Spinal cord (tissue), 10 donors: ENCODE measurements at places on chromosomes 4 and X. TPM values are rescaled to one million over a fixed set of nuclear protein-coding genes. Genes with fewer than 3 reads are reported as not detected.

Gene CPEB2
- total RNA-seq, result 64.2 TPM

DNA sequence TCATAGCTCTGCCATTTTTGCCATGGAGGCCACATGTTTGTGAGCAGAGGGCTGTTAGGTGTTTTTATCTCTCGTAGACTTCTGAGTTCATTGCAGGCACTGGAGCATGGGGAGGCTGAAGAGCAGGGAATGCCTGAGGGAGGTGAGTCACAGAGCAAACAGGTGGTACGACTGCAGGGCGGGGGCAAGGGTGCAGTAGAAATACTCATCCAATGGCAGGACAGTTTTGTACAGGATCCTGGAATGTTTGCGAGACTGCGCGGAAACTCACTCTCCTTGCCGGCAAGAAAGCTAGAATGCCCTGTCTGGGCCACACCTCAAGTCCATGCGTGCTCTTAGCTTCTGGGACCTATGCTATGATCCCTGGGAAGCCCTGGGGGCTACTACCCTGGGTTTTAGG lies 20.0 kb upstream of the VCX2 start:
- no peak overlapping the region for H3K27ac ChIP-seq
- H3K36me3 ChIP-seq, result no peaks in the 10 kb centered on the region
- no peaks in the 10 kb centered on the region for H3K4me1 ChIP-seq
- no peak for DNase-seq
- peaks cover 3% of the 10 kb centered on the region for H3K27me3 ChIP-seq

- H3K4me3 ChIP-seq, result no peak overlapping the region
- DNase-seq, result no peak
- no peak overlapping the region for H3K27ac ChIP-seq
- no peaks in the 10 kb centered on the region for H3K36me3 ChIP-seq
- no peaks in the 10 kb centered on the region for H3K4me1 ChIP-seq
These were observed 744.5 kb upstream of the FAM241A start for GRCh38 chr4:111400741-111401140.

DNA sequence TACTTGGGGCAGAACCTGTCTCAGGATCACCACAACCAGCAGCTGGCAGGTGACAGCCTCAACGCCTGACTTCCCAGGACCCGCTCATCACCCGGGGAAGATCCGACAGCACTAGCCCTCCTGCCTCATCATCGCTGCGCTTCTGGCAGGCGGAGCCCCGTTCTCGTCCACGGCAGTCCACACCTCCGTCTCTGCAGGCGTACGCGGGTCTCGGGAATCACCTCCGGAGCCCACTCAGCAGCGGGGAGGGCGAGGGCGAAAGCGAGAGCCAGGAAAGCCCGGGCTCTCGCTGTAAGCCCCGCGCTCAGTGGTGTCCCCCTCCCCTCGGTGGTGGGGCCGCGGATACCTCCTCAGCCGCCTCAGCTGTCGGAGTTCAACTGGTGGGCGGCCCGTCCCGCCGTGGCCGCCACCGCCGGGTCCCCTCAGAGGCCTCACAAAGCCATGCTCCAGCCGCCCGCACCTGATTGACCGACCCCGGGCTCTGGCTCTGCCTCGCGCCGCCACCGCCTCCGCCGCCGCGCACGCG lies 518 bp upstream of the CNKSR2 start:
- no peaks in the 10 kb centered on the region for H3K36me3 ChIP-seq
- peak overlapping the region; percentile 55 for H3K4me3 ChIP-seq
- H3K27me3 ChIP-seq, result peaks cover 7% of the 10 kb centered on the region

- DNase-seq, result no peak
- no peak overlapping the region for H3K27ac ChIP-seq
These were observed 22.8 kb upstream of the PPP2R2C start for GRCh38 chr4:6495296-6495590.

DNA sequence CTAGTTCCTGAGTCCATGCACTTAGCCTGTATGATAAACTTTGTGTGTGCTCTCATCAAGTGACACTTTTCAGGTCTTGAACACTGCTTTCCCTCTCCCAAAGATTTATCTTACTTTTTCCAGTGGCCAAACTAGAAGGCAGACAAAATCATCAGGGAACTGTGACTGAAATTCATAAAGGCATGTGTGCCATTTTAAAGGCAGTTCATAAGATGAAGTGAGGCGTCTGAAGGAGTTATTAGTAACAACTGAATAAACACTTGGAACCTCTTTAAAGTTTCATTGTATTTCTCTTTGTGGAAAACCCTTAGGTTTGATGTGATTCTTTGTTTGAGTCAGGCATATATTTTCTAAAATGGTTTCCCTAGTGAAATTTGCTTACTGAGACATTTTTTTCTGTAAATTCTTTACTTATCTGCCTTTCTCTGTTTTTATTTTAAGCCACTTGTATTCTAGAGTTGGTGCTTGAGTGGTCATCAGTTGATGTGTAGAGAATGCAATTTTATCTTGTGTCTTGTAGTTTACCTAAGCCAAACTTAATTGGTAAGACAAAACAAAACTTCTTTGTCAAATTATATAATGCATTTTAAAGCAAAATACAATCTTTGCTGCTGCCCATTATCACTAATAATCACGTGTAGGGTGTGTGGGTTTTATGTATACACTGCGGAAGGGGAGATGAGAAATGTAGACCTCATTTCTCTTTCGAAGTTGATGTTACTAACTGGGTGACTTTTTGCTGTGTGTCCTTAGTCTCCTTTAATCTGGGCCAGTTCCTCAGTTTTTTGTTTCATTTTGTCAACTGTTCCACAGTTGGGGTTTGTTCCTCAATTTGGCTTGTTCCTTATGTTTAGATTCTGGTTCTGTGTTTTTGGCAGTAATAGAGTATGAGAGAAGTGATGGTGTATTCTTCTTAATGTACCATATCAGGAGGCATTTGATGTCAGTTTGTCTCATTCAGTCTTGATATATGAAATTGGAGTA lies 56.8 kb downstream of the RBPJ start:
- DNase-seq, result no peak
- H3K4me1 ChIP-seq, result peaks cover 4% of the 10 kb centered on the region
- H3K4me3 ChIP-seq, result no peak overlapping the region

GRCh38 chr4:110501826-110502225 lies 25.9 kb downstream of the ENPEP start:
- no peaks in the 10 kb centered on the region for H3K27me3 ChIP-seq
- no peak for DNase-seq
- peaks cover 6% of the 10 kb centered on the region for H3K4me1 ChIP-seq
- H3K27ac ChIP-seq, result no peak overlapping the region
- H3K4me3 ChIP-seq, result no peak overlapping the region

Gene ADGRG2
- total RNA-seq, result 4.5 TPM

Gene PCDH7
- 140 TPM for total RNA-seq

Gene JCHAIN
- 0.39 TPM for total RNA-seq

DNA sequence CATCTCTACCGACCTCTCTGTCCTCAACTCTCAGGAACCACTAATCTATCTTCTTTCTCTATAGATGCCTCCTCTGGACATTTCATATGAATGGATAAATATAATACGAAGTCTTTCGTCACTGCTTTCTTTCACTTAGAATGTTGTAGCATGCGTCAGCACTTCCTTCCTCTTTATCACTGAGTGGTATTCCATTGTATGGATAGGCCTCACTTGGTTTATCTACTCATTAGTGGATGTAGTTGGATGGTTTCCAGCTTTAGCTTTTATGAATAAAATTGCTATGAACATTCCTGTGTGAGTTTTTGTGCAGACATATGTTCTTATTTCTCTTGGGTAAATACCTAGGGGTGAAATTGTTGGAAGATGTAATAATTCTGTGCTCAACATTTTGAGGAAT lies 528.2 kb upstream of the FAT1 start:
- no peak for DNase-seq
- H3K36me3 ChIP-seq, result no peaks in the 10 kb centered on the region
- no peaks in the 10 kb centered on the region for H3K27me3 ChIP-seq
- H3K4me1 ChIP-seq, result no peaks in the 10 kb centered on the region

GRCh38 chrX:54043541-54044125 lies 640 bp downstream of the PHF8 start:
- peaks cover 12% of the 10 kb centered on the region for H3K4me1 ChIP-seq
- H3K36me3 ChIP-seq, result peaks cover 7% of the 10 kb centered on the region
- DNase-seq, result no peak
